Stimulated activated naive CD8-positive, alpha-beta T cell treated with anti-CD3 and anti-CD28 coated beads, Interleukin-15, Interleukin-2, amounts not matched to agents 100 U/mL and 50 U/mL, for 24 hours (primary cell): ENCODE measurements at places on chromosomes 6 and 20.

- peak; percentile 53 for DNase-seq
Measured at GRCh38 chr6:75210885-75211739, 5.3 kb upstream of the COL12A1 start.

DNA sequence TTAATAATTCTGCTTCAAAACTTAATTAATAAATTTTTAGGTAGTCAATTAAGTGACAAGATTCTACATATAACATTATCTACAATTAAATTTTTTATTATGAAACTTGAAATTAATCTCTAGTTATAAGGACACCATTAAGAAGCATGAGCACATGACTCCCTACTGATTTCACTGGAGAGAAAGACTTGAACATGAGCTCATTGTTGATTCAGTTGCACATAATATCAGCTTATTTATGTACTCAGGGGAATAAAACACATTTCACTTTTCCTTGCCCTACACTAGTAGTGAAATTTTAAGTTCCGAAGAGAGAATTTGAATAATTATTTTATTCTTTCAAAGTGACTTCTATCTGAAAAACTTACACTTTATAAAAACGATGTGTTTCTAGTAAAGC is 370.2 kb upstream of the EPHA7 start:
- DNase-seq, result no peak

DNA sequence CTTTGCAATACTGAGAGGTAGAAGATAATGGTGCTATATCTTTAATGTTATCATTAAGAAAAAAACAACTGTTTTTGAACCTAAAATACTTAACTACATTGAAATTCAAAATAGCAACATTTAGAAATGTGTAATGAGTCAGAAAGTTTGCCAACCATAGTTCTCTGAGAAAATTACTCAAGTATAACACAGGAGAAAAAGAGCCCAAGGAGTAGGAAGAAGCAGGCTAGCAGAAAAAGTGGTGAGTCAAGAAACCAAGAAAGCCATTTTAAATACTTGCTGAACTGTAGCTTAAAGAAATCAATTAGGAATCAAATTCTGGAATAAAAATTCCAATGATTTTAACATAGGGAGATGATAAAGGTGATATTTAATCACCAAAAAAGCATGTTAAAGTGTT is 181.0 kb upstream of the RSPO3 start:
- DNase-seq, result no peak

- peak; percentile 40 for DNase-seq
Measured at GRCh38 chr6:41505122-41506049, 40.8 kb upstream of the FOXP4 start.

DNA sequence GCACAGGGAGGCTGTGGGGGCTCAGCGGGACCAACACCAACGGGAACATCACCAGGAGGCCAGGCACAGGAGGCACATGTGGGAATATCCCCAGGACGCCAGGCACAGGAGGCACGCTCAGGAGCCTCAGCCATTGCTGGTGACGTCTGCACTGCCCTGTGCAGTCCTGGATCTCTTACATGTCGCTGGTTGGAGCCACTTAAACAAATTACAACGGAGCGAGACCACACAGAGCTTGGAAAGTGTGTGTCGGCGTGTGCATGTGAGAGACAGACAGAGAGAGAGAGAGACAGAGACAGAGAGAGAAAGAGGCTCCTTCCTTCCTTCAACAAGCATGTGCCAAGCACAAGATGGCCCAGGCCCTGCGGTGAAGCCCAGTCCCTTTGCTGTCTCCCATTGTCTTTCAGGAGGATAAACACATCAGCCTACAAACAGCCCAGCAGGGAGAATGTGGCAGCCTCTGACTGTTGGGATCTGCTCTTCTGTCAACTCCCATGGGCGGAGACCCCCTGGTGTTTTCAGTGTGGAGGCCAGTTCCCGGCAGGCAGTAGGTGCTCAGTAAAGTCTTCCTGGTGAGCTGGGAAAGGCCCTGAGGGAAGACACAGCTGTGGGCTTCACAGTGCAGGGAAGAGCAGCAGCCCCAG is 112.7 kb upstream of the THBS2 start:
- no peak for DNase-seq

GRCh38 chr6:53327017-53327395 is 21.7 kb downstream of the ELOVL5 start:
- no peak for DNase-seq

- DNase-seq, result peak; percentile 31
Measured at GRCh38 chr6:135675862-135676261, 175.6 kb upstream of the PDE7B start.

- DNase-seq, result no peak
Measured at GRCh38 chr6:97913721-97914120, 630.7 kb upstream of the MMS22L start.

DNA sequence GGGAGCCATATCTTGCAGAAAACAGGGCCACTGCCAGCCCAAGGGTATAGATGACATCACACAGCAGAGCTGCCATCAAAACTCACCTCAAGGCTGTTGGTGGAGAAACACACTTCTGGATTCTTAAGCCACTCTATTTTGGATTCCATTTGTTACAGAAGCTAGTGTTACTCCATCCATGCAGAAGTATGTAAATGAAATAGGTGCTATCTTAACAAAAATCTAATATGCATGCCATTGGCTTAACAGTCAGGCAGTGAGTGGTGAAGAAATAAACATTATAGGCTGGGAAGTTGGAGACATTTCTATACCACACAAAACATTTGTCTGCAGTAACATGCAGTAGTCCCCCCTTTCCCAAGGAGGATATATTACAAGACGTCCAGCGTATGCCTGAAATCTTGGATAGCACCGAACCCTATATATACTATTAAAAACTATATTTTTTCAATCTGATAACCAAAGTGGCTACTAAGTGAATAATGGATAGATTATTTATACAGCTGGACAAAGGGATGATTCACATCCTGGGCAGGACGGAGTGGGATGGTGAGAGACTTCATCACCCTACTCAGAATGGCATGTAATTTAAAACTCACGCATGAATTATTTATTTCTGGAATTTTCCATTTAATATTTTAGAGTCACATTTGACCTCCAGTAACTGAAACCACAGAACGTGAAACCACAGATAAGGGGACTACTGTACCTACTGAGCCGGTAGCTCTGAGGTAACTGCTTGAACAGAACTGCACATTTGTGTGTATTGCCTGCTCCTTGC is 160.0 kb upstream of the PLN start:
- no peak for DNase-seq

- no peak for DNase-seq
Measured at GRCh38 chr6:163828038-163828795, 413.7 kb downstream of the QKI start.

GRCh38 chr20:36826554-36827244 is 49.2 kb upstream of the TLDC2 start:
- no peak for DNase-seq

- no peak for DNase-seq
Measured at GRCh38 chr20:14711652-14712051, 374.2 kb upstream of the FLRT3 start.

- DNase-seq, result no peak
Measured at GRCh38 chr20:2578475-2579192, 42.3 kb downstream of the TMC2 start.

- DNase-seq, result no peak
Measured at GRCh38 chr6:134846031-134846430, 103.9 kb downstream of the ALDH8A1 start.

- no peak for DNase-seq
Measured at GRCh38 chr6:166697113-166697512, 70.1 kb upstream of the RPS6KA2 start.
